Right kidney (tissue), 9 donors: ENCODE measurements at places on chromosomes 2 and 18.

DNA sequence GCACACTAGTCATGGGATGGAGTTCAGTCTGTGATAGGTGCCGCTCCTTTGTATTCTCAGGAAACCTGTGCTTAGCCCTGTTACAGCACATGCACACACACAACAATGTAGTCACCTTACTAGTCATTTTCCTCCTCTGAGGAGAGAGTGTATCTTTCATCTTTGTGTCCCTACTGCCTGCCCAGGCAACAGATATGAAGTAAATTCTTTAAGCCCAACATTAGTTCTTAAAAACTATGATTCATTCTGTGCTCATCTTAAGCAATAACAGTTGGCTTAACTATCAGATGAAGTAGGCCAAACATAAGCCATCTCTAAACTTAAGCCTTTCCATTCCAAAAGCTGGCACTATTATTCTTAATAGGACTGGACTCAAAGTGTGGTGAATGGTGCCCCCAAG is 186.5 kb downstream of the LNPK start:
- DNase-seq = no peak

DNA sequence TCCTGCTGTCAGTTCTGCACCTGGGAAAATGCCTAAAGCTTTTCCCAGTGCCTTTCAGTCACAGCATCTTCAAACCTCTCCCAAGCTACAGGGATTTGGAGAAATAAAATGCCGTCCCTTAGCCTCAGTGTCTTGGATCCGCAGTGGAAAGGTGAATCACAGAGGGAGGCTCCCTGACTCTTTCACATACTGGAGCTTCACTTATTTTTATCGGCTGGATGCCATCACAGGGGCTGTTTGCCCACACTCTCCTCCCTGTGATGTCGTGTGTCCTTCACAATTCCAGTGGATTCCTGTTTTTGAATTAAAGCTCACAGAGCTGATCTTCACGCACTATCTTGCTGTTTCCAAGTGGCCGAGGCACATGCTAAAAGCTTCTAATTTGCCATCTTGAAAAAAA is 1303.1 kb upstream of the DDX18 start:
- DNase-seq = no peak

DNA sequence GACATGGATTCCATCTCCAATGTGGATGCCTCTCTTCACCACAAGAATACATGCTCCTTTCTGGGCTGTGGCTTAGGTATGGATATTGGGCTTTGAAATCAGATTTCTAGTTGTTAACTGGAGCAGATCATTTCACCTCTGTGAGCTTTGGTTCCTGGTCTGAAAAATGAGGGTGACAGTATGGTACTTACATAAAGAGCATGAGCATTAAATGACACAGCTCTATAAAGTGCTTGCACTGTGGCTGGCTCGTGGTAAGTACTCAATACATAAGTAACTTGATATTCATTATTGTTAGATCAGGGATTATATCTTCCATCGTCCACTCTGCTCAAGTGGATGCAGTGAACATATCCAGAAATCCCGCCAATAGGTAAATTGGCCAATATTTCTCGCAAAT is 33.4 kb downstream of the ARHGAP25 start:
- no peak for DNase-seq

DNA sequence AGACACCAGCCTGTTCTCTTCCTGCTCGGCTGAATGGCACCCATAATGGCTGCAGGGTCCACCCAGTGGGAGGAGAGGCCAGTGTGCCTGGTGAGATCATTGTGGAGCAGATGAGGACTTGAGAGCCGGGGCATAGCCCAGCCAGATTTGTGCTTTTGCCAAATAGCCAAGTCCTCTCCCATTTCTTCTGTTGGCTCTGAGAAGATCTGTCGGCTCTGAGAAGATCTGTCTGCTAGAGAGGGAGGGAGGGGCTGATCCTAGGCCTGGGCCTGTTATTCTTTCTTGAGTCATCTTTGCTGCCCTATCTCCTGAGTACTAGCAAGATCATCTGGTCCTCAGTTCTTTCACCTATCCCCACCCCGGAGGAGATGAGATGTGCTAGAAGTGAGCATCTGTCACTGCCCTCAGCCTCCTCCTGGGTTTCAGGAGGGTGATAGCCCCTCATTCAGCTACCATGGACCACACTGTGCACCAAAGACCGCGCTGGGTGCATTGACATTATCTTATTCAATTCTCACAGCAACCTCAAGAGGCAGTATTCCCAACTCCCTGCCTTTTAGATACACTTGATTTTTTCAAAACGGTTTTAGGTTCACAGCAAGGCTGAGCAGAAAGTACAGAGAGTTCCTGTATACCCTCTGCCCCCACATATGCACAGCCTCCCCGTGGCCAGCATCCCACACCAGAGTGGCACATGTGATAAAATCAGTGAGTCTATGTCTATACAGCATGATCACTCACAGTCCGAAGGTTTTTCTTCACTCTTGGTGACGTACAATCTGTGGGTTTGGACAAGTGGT is 98.6 kb downstream of the CAPN13 start:
- no peak for DNase-seq

DNA sequence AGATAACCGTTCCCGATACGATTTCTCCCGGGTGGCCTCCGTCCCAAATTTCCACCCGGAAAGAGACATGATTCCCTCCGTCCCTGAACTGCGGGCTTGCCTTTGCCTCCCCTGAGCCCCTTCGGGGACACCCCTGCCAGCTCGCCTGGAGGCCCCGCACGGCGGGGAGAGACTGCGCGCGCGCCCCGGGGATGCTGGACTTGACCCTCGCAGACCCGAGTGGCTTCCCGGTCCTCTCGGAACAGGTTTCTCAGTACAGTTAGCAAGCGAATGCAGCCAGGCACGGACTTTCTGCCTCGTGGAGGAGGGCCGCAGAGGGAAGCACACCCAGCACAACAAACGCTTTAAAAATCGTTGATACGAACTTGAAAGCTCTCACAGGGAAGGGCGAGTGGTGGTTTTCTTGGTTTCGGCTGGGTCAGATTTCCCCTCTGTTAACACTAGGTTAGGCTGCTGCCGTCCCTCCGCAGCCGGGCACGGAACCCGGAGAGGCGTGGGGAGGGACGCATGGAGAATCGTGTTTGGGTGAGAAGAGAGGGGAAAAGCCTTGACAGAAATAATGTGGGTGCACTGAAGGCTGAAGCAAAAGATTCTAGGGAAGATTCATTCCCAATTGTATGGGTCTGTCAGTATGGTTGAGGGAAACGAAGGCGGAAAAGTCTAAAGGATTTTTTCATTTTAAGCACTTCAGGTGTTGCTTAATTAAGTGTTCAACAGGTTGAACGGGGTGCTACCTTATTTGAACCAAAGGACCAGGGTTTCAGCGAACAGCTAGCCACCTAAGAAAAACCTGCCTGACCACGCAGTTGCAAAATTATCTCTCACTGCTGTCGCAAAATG is 916 bp downstream of the TNFRSF11A start:
- peak; percentile 71 for DNase-seq

- DNase-seq = no peak
These were observed 207.1 kb downstream of the FIGN start for GRCh38 chr2:163528640-163529217.

GRCh38 chr18:3340015-3340681 is 78.2 kb downstream of the MYL12B start:
- DNase-seq = no peak

DNA sequence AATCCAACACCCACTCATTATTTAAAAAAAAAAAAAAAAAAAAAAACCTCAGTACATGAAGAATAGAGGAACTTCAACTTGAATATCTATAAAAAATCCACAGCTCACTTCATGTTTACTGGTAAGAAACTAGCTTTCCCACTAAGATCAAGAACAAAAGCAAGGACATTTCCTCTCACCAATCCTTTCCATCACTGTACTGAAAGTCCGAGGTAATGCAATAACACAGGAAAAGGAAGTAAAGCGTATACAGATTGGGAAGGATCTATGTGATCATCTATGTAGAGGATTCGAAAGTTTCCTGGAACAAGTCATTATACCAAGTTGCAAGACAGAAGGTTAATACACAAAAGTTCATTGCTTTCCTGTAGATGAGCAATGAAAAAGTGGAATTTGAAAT is 63.2 kb downstream of the ROCK2 start:
- no peak for DNase-seq

GRCh38 chr2:36800381-36800780 is 103.9 kb downstream of the VIT start:
- no peak for DNase-seq

GRCh38 chr2:129758784-129759471 is 220.5 kb upstream of the RAB6C start:
- no peak for DNase-seq

- DNase-seq = no peak
These were observed 23.8 kb downstream of the FAP start for GRCh38 chr2:162219426-162219825.

DNA sequence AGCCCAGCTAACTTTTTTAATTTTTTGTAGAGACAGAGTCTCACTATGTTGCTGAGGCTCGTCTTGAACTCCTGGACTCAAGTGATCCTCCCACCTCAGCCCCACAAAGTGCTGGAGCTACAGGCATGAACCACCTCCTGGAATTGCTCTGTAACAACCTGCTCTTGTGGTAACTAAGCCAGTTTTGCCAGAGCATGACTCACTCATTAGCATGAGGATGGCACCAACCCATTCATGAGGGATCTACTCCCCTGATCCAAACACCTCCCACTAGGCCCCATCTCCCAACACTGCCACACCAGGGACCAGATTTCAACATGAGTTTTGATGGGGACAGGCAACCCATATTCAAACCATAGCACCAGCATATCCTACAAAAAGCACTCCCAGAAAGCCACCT is 348.9 kb upstream of the RAB12 start:
- no peak for DNase-seq

GRCh38 chr2:45433363-45433762 is 177.7 kb downstream of the SRBD1 start:
- DNase-seq = no peak

DNA sequence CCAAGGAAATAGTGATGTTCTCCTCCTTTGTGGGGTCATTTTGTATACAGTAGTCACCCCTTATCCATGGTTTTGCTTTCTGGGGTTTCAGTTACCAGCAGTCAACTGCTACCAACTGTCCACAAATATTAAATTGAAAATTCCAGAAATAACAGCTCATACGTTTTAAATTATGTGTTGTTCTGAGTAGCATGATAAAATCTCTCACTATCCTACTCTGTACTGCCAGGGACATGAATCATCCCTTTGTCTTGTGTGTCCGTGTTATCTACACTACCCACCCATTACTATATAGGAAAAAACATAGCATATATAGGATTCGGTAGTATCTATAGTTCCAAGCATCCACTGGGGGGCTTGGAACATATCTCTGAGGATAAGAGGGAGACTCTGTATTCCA is 120.9 kb upstream of the DCC start:
- no peak for DNase-seq

GRCh38 chr2:120646994-120647393 is 88.7 kb upstream of the GLI2 start:
- DNase-seq = no peak

DNA sequence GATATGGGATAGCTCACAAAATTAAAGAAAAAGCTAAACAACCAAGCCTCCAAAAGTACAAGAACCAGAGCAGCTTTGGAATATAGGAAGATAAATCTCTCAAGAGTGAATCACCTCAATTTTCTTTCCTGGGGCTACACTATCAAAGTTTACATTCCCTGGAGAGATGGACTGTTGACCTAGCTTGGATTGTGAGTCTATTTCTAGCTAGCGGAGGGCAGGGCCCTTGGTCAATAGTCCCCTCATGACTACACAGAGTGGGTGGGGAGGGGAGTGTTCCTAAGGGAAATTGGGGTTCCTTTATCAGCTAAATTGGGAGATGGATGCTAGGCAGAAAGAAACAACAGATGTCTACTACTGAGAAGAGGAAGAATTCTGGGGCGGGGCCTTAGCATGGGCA is 29.9 kb upstream of the EIF2AK3 start:
- no peak for DNase-seq

DNA sequence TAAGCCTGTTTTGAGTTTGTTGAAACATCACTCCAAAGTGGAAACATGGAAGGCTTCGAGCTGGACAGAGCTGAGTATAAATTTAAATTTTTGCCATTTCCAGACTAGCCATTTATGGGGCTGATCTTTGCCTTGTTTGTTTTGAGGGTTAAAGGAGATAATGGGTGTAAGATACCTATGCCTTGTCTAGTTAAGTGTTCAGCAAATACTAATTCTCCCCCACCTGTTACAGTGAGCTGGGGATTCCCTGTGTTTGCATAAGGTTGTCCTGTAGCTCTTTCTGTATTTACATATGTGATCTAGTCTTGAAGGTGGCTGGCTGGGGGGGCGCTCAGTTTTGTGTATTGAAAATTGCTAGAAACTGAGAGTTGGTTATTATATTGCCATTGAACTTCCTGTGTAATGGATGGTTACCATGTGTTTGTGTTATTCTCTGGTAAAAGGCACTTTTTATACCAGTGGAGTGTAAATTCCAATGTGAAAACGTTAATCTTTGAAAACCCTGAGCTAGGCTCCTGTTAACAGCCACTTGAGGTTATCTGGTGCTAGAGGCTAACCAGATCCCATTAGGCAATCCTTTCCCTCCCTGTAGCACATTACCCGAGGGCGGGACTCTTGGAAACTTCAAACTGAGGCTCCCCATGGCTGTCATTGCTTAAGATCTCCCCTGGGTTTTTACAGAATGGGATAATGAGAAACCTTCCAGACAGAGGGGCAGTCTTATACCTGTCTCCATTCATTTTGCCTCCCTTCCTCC is 26.7 kb downstream of the TANC1 start:
- no peak for DNase-seq

DNA sequence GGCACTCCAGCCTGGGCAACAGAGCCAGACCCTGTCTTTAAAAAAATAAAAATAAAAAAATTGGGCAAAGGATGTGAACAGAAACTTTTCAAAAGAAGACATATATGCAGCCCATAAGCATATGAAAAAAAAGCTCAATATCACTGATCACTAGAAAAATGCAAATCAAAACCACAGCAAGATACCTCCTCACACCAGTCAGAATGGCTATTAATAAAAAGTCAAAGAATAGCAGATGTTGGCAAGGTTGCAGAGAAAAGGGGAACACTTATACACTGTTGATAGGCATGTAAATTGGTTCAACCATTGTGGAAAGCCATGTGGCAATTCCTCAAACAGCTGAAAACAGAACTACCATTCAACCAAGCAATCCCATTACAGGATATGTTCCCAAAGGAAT is 204.1 kb upstream of the SRD5A2 start:
- no peak for DNase-seq

DNA sequence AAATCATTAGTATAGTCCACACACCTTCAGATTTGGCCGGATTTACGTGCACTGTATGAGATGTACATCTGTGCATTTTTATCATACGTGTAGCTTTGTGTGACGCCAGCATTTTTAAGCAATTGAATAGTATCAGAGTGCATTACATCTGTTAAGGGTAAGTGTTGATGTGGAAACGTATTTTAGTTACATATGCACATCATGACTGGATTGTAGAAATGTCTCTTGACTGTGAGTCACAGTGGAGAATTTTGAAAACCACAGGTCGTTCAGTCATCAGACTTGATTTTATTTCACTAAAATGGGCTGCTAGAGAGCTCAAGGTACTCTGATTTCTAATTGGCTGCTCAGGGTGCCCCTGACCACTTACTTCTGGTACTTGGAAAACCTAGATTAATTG is 5.4 kb upstream of the GPBAR1 start:
- DNase-seq = no peak

GRCh38 chr18:79944746-79945117 is 6.7 kb downstream of the SLC66A2 start:
- no peak for DNase-seq
